CD4-positive, alpha-beta T cell treated with Interleukin-1 beta for 1 hour (primary cell): ENCODE measurements at places on chromosomes 11 and 22.
A peak's percentile ranks its signal among the peaks of the same experiment; 100 is the strongest.

DNA sequence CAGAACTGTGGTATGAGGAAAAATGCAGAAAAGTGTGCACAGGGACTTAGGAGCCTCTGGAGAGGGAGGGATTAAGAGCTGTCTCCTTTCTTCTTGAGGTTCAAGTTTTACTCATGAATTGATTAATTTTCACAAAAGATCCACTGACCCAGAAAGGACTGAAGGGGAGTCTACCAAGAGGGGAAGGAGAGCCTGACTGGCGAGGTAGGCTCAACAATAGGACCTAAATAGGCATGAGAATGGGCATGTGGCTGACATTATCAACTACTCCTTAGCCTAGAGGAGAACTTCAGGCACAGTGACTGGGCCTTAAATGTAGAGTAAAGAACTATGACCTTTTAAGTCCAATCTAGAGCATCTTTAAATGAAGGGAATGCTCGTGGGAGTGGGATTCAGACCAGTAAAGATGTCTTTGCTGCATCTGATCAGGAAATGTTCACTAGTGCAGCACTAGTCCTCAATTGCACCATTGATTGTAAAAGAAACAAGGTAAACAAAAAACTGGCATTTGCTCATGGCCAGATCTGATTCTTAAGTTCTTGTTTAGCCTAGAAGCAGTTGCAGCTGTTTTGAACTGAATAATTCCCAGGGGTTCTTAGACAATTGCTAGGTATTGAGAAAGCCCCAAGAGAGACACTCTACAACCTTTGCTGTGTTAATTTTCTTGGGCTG lies 135.6 kb downstream of the RAB38 start:
- no peak for DNase-seq

DNA sequence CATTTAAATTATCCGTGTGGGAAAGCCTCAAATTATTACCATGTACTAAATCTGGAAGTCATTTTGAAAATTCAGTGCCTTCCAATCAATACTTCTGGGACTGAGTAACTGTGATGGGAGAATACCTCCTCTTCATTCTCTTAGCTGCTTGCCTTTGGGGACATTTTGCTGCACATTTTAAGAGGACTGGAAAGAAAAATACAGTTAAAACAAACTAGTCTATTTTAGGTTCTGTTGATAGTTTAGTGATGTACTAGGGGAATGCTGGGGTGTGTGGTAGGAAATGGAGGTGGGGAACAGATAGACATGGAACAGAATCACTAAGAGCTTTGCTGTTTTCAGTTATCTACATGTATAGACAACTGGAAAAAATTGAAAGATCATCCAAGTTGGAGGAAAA lies 65.7 kb upstream of the APOA1 start:
- no peak for DNase-seq

- DNase-seq: no peak
Observed at GRCh38 chr11:35944503-35945136, 758 bp downstream of the LDLRAD3 start.

- no peak for DNase-seq
Observed at GRCh38 chr11:104899226-104899625, 966 bp upstream of the CASP12 start.

- DNase-seq: peak; percentile 64
Observed at GRCh38 chr11:122796128-122796717, 42.1 kb upstream of the CRTAM start.

DNA sequence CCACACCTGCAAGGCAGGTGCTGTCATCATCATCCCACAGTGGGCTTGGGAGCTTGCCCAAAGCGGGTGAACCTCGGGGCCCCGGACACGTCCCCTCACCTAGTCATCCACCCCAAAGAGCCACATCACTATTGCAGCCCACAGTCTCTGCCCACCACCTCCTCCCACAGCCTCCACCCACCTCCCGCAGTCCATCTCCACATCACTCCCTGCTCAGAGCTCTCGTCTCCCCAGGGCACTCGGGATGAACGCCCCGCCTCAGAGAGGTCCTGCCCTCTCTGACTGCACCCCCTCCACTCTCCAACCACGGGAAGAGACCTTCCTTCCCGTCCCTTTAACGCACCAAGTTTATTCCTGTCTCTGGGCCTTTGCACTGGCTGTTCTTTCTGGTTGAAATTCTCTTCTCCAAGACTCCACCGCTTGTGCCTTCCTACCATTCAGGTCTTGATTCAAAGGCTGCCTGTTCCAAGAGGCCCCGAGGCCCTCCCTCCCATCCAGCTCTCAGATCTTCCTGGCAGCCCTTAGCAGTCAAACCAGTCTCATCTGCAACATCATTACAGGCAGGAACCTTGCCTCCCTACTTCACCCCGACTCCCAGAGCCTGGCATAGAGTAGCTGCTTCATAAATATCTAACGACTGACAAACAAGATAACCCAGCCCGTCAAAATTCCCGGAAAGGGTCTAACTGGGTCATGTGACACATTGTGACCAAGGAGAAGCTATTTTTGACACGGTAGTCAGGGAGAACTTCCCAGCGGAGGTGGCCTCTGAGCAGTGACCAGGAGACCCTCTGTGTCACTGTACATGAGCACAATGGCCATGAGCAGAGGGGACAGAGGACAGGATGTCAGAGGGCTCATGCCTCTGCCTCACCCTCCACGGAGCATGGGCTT lies 11.1 kb downstream of the KCNJ4 start:
- DNase-seq: no peak

DNA sequence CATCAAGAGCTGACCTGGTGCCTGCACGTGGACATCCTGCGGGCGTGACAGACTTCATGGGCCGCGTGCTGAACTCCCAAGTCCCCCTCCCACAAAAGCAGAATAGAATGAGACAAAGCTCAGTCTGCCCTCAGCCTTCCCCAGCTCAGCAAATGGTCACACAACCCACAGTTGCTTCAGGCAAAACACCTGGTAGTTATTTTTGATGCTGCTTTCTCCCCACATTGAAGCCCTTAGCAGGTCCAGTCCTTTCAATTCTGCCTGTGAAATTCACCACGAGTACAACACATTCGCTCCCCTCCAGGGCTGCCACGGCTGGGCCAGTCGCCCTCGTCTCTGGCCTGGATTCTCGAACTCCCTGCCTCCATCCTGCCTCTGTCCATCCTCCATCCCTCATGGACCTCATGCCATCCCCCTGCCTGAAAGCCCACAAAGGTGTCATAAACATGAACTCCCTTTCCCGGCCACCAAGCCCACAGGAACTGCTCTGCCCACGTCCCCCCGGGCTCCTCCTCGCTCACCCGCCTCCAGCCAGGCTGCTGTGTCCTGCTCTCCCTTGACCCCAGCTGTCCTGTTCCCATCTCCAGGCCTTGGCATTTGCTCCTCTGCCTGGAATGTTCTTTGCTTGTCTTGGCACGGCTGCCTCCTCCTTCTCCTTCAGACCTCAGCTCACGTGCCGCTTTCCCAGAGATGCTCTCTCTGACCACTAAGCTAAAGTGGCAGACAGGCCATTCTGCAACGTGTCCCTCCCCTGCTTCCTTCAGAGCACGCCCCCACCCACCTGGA lies 42.1 kb downstream of the SCUBE1 start:
- no peak for DNase-seq

GRCh38 chr11:112454841-112455240 lies 194.2 kb upstream of the PLET1 start:
- no peak for DNase-seq

- no peak for DNase-seq
Observed at GRCh38 chr11:63609536-63609935, 4.7 kb downstream of the PLAAT3 start.

- DNase-seq: no peak
Observed at GRCh38 chr11:69333879-69334278, 39.9 kb downstream of the MYEOV start.

DNA sequence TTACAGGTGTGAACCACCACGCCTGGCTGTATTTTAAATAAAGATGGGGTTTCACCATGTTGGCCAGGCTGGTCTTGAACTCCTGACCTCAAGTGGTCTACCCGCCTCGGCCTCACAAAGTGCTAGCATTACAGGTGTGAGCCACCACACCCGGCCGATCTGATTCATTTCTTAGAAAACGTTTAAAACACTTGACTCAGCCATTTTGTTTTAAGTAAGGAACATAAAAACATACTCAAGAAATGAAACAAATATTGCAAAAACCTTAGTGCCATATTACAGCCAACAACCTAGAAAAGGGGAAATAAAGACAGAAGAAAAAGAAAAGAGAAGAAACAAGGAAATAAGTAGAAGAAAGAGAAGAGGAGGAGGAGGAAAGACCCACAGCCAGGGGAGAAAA lies 17.4 kb downstream of the LRFN4 start:
- no peak for DNase-seq

GRCh38 chr22:46070803-46071450 lies 79.4 kb upstream of the PPARA start:
- peak; percentile 29 for DNase-seq

GRCh38 chr11:2987881-2988861 lies 4.0 kb downstream of the NAP1L4 start:
- DNase-seq: peak; percentile 26

DNA sequence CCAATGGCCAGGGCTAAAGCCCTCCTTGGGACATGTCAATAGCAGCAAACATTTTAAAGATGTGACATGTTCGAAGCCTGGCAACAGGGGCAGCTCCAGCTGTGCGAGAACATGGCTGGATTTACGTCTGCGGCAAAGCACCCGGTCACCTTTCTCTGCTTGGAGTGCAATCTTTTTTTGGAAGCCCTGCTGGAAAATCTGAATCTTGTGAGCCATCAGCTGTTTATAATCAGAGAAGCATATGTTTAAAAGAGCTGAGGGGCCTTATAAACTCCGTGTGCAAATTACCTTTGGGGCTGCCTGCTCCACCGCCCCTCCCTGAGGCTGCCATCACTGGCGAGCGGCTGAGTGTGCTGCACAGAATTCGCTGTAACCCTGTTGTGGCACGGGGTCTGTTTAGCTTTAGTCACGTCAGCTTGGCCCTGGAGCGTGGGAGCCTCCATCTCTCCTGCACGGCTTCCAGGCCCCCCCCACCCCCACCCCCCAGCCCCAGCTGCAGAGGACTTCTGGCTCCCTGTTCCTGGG lies 9.0 kb upstream of the KCNQ1OT1 start:
- no peak for DNase-seq

DNA sequence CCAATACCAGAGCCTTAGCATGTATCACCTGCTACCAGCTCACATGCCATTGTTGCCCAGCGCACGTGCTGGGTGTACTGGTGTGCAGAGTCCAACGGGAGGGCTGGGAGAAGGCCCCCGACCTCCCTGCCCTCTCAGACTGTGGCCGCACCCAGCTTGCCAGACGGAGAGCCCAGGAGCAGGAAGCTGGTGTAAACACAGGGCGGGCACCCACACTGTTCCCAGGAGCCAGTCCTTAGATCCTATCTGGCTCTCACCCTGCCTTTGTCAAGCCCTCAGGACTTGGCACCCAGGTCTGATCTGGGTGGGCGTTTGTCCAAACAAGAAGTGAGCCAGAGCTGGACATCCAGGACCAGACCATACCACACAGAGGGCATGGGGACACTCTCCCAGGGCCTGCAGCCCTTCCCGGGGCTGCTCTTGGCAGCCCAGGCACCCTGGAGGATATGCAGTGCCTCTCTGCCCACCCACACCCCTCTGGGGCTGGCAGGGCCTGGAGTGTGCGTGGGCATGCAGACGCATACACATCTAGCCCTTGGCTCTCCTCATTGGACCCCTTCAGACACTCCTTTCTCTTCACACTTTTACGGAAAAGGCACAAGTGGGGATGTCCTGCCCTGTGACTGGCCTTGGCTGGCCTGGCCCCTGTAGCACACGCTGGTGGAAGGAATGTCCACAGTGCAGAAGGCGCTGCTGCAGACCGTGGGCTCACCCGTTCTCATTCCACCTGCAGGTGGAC lies 19.9 kb upstream of the CLDN5 start:
- DNase-seq: no peak

- no peak for DNase-seq
Observed at GRCh38 chr11:34208266-34209135, 103.1 kb downstream of the NAT10 start.

DNA sequence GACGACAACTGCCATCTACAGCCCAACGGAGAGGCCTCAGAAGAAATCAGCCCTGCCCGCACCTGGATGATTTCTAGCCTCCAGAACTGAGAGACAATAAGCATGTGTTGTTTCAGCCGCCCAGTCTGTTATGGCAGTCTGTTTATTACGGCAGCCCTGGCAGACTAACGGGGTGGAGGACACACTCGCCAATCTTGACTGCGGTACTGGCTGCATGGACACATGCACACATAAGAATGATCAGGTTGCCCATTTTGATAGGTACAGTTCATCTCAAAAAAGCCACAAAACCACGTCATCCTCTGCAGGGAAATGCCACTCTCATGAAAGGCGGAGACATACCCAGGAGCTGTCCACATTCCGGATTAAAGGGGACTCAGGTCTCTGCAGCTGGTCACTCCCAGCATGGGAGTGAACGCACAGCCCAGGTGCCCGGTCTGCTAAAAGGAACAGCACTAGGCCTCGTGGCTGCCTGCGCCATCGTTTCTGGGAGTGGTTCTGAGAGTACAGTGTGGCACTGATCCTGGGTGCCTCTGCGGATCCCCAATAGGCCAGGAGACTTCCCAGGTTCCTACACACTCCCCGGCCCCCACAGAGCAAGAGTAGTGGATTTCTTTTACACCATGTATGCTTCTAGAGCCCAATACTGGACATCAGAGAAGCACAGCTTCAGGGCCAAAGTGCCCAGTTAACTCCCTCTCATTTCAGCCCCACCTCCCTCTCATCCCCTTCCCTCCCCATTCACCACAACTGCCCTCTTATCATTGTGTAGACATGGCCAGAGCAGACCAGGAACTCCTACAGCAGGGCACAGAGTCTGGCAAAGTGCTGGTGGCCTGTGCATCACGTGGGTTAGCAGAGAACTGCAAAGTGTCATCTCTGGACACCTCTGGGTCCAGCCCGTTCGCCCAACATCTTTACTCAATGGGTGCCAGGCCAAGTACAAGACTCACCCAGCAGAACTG lies 11.7 kb upstream of the COMT start:
- DNase-seq: no peak

DNA sequence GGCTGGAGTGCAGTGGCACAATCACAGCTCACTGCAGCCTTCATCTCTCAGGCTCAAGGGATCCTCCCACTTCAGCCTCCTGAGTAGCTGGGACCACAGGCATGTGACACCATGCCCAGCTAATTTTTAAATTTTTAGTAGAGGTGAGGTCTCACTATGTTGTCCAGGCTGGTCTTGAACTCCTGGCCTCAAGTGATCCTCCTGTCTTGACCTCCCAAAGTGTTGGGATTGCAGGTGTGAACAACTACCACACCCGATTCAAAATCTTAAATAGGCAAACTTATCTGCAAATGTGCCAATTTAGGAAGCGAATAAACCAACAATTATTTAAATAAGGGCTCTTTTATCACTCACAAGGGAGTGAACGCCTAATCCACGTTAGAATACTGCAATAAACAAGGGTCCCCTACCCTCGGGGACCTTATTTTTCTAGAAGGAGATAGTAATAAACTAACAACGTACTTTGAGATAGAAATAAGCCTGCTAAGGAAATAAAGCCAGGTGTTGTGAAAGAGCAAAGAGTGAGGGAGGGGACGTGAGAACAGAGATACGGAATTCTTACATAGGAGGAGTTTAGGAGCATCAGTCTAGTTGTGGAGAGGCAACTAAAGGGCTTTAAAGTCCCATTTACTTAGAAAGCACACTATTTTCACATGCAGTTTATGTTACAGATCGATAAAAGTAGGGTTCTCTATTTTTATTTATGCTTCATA lies 3.0 kb upstream of the WEE1 start:
- no peak for DNase-seq

- no peak for DNase-seq
Observed at GRCh38 chr11:87366346-87366745, 328.6 kb downstream of the TMEM135 start.
